Large intestine (tissue), 12 donors: ENCODE measurements at places on chromosomes 16 and 17.

GRCh38 chr17:74085434-74085833, 118.0 kb upstream of the RPL38 start:
- H3K36me3 ChIP-seq: no peaks in the 10 kb centered on the region
- peaks cover 11% of the 10 kb centered on the region for H3K27me3 ChIP-seq
- H3K4me1 ChIP-seq: no peaks in the 10 kb centered on the region
- DNase-seq: no peak
- no peak overlapping the region for H3K4me3 ChIP-seq

- H3K27me3 ChIP-seq: no peaks in the 10 kb centered on the region
- no peak for DNase-seq
- no peak overlapping the region for H3K27ac ChIP-seq
- no peak overlapping the region for H3K4me3 ChIP-seq
- peaks cover 21% of the 10 kb centered on the region for H3K36me3 ChIP-seq
Measured at GRCh38 chr16:22428654-22429053, 54.2 kb upstream of the CDR2 start.

DNA sequence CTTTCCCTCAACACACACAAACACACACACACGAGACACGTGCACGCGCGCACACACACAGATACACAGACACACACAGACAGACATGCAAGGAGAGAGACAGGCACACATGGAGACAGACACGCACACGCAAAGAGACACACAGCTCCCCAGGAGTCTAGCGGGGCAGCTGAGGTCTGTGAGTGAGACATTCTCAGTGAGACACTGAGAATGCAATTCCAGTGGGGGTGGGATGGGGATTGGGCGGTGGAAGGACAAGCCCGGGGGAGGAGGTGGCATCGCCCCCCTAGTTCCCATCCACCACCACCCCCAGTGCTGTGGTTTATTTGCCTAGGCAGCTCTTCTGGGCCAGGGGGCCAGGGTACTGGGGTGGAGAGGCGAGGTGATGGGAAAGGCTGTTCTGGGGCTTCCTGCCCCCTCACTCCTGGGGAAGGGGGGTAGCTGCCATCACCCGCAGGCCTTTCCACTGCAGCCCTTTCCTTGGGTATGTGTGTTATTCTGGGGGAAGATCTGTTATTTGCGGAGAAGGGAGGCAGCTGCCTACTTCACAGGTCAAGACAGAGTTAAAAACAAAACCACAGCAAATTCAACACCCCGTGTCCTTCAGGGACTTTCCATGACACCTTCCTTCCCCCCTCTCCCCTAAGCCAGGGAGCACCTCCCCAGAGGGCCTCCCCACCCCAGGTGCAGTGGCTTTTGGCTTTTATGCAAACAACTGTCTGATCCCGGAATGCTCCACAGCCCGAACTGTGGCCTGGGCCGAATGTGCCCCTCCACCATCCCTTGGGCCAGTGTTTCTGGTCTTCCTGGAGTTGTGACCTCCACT, 18.0 kb downstream of the GRB7 start:
- DNase-seq: no peak
- no peaks in the 10 kb centered on the region for H3K36me3 ChIP-seq
- no peak overlapping the region for H3K4me3 ChIP-seq
- H3K4me1 ChIP-seq: peaks cover 7% of the 10 kb centered on the region
- no peaks in the 10 kb centered on the region for H3K27me3 ChIP-seq

DNA sequence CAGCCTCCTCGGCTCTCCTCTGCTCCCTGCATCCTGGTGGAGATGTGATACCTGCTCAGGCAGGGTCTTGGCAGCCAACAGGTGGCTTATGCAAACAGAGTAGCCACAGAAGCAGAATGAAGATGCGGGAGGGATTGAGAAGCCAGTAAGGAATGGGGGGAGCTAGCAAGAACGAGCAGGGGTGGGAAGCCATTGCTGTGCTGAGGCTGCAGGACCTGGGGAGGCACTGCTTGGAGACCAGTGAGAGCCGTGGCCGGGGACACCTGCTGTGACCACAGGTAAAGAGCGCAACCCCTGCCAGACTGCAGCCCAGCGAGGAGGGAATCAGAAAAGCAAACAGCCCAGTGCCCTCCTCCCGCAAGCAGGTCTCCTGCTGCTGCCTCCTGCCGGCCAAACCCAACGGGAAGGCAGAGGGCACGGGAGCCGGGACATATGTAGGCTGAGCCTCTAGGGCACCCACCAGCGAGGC, 14.7 kb downstream of the AIPL1 start:
- no peaks in the 10 kb centered on the region for H3K4me1 ChIP-seq
- no peaks in the 10 kb centered on the region for H3K27me3 ChIP-seq
- H3K4me3 ChIP-seq: no peak overlapping the region

DNA sequence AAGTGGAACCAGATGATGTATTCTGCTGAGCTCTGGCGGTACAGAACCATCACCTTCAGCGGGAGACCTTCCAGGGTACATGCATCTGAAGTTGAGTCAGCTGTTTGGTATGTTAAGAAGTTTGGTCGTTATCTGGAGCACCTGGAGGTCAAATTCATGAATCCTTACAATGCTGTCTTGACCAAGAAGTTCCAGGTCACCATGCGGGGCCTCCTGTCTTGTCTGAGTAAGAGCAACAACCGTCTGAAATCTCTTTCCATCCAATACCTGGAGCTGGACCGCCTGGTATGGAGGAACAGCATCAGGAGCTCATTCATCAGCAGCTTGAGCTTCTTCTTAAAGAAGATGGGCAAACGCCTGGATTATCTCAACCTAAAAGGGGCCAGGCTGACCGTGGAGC, 4.0 kb downstream of the FBXO39 start:
- no peak overlapping the region for H3K27ac ChIP-seq
- H3K27me3 ChIP-seq: peaks cover 16% of the 10 kb centered on the region
- no peaks in the 10 kb centered on the region for H3K4me1 ChIP-seq
- no peak for DNase-seq
- H3K4me3 ChIP-seq: no peak overlapping the region
- no peaks in the 10 kb centered on the region for H3K36me3 ChIP-seq

DNA sequence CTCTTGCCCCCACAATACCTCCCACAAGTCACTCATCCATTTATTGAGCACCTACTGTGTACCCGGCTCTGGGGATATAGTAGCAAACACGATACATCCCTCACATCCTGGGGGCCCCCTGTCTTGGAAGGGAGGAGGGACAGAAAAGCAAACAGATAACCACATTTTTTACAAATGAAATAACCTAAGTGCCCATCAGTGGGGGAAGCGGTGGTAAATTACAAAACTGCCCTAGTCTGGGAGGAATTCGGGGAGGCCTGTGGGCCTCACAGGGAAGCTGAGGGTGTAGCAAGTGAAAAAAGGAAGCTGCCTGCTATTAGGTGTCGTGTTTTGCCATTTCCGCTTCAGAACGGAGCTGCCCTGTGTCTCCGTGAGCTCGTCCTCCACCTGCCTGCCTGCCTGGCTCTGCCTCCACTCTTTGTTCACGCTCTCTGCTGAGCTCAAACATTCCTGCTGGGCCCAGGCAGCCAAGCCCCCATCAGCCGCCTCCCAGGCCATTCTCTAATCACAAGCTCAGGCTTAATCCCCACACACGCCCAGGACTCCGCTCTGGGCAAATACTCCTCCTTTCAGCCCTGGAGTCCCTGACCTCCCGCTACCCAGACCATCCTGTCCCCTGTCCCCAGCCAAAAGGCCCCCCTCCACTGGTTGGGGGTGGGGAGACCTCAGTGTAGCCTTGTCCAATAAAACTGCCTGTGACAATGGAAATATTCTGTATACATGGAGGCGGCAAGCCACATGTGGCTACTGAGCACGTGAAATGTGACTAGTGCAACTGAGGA, 10.2 kb upstream of the SEC14L5 start:
- no peak overlapping the region for H3K4me3 ChIP-seq
- no peaks in the 10 kb centered on the region for H3K27me3 ChIP-seq
- H3K36me3 ChIP-seq: no peaks in the 10 kb centered on the region
- H3K4me1 ChIP-seq: peaks cover 41% of the 10 kb centered on the region
- peak; percentile 51 for DNase-seq

- H3K4me3 ChIP-seq: peak overlapping the region; percentile 9
- DNase-seq: peak; percentile 64
- H3K27me3 ChIP-seq: no peaks in the 10 kb centered on the region
- no peaks in the 10 kb centered on the region for H3K36me3 ChIP-seq
- peaks cover 14% of the 10 kb centered on the region for H3K4me1 ChIP-seq
- H3K27ac ChIP-seq: peak overlapping the region; percentile 16
Measured at GRCh38 chr16:88793251-88793954, 8.4 kb upstream of the PIEZO1 start.

DNA sequence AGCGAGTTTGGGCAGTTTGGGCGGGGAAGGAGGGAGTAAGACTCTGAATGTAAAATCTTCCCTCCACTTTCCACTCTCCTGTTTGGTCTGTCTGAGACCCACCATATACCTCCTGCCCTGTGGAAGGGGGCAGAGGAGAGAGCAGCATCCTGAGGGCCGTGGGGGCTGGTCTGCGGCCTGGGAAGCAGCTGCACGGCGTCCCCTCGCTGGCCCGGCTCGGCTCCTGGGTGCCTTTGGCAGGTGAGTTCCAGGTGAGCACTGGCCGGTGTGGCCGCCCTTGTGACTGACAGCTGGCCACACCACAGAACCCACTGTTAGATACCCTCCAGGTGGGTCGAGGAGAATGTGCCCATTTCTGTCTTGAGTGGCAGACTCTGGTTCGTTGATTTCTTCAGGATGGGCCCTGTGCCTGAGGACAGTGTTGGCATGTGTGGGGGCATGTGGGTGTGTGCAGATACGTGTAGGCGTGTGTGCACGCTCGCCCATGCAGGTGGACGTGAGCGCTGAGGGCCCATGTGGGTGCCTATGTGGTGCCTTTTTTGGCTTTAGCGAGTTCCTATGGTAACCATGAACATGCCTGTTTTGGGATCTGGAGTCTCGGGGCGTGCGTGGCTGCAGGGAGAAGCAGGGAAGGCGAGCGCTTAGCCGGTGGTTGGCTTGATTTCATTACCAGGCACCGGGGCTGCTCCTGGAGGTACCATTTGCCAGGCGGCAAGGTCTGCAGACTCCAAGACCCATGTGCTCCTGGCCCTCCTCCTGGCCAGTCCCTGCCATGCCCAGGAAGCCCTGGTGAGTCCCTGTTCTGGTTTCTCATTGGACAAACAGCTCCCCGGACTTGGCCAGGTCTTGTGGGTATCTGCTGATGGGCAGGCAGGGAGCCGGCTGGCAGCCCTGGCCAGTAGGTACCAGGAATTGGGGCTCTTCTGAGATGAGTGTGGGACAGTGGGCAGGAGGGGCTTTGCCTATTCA, 12.4 kb downstream of the RAP1GAP2 start:
- H3K36me3 ChIP-seq: no peaks in the 10 kb centered on the region
- H3K27ac ChIP-seq: no peak overlapping the region
- peaks cover 9% of the 10 kb centered on the region for H3K4me1 ChIP-seq
- H3K4me3 ChIP-seq: no peak overlapping the region
- no peak for DNase-seq
- H3K27me3 ChIP-seq: no peaks in the 10 kb centered on the region

GRCh38 chr17:69141431-69142174, at the start of gene ABCA6:
Gene ABCA6 (minus strand): TSS chr17:69141895. CDS start chr17:69140703, 1,192 bp downstream.
- no peaks in the 10 kb centered on the region for H3K27me3 ChIP-seq
- DNase-seq: no peak
- H3K4me3 ChIP-seq: no peak within 1 kb of the TSS
- H3K4me1 ChIP-seq: no peaks in the 10 kb centered on the region

DNA sequence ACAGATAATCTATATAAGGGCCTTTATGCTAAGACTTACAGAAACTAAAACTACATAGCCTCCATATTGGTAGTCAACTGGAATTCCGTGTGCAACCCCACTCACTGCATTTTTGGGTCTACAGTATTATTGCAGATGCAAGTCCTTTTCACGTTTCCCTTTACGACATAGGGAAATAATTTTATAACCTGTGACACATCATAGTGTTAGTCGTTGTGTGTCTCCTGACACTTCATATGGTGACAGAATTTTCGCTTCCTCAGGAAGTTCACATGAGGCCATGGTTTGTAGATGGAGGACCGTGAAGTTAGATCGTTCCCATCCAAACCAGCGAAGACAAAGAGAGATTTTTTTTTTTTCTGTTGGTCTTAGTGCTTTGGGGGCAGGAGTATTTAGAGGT, 15.7 kb upstream of the MRC2 start:
- no peak overlapping the region for H3K27ac ChIP-seq
- no peak for DNase-seq
- H3K27me3 ChIP-seq: no peaks in the 10 kb centered on the region
- no peak overlapping the region for H3K4me3 ChIP-seq

- H3K4me3 ChIP-seq: no peak overlapping the region
- no peaks in the 10 kb centered on the region for H3K36me3 ChIP-seq
- no peaks in the 10 kb centered on the region for H3K27me3 ChIP-seq
- no peak for DNase-seq
- peaks cover 12% of the 10 kb centered on the region for H3K4me1 ChIP-seq
- H3K27ac ChIP-seq: no peak overlapping the region
Measured at GRCh38 chr16:86104537-86105048, 205.6 kb downstream of the IRF8 start.

DNA sequence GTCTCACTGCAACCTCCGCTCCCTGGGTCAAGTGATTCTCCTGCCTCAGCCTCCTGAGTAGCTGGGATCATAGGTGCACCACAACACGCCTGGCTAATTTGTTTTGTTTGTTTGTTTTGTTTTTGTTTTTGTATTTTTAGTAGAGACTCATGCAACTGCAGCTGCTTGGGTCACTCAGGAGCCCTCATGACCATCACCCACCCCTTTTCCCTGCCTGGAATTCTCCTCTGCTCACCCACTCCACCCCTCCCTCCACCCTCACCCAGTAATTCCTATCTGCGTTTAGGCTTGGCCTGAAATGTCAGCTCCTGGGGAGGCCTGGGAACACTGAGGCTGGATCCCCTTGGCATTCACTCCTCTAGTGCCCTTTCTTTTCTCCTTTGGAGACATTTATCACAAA, 25.5 kb downstream of the TMEM92 start:
- peaks cover under 1% of the 10 kb centered on the region for H3K4me1 ChIP-seq
- H3K27me3 ChIP-seq: no peaks in the 10 kb centered on the region
- H3K4me3 ChIP-seq: no peak overlapping the region
- no peak for DNase-seq
- H3K27ac ChIP-seq: no peak overlapping the region
- H3K36me3 ChIP-seq: no peaks in the 10 kb centered on the region

GRCh38 chr17:64212122-64212521, 50.9 kb downstream of the TEX2 start:
- no peak overlapping the region for H3K27ac ChIP-seq
- H3K27me3 ChIP-seq: no peaks in the 10 kb centered on the region
- DNase-seq: no peak
- H3K36me3 ChIP-seq: peaks cover 26% of the 10 kb centered on the region
- H3K4me1 ChIP-seq: peaks cover 34% of the 10 kb centered on the region
- no peak overlapping the region for H3K4me3 ChIP-seq

- H3K4me1 ChIP-seq: no peaks in the 10 kb centered on the region
- no peaks in the 10 kb centered on the region for H3K27me3 ChIP-seq
- DNase-seq: no peak
Measured at GRCh38 chr16:17002565-17002964, 468.2 kb downstream of the XYLT1 start.
